ENCODE measurements at places on chromosomes 5 and 9.

- no peak for DNase-seq
These were observed 13.2 kb downstream of the VAV2 start for GRCh38 chr9:133978899-133979272.

DNA sequence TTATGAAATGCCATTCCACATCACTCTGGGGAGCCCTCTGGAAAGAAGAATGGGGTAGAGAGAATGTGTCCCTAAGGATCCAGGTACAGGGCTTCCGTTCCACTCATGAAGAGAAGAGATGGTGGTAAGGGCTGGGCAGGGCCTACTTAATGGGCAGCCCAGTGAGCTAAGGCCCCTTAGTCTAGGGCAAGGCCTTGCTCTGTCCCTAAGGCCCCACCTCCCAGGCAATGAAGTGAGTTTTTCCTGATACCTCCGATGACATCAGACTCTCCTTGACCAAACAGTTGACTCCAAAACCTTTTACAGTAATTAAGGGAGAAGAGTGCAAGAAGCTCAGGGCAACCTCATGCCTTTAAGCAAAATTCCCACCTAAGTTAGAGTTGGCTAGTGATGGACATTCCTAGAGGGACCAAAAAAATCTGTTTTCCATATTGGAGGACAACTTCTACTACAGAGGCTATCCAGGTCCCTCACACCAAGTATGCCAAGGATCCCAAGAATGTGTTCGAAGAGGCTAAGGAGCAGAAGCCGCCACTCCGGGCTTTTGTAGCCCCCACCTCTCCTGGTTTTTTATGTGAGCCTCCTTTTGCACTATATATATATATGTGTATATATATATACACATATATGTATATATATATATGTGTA, 5.9 kb downstream of the KLF9 start:
- no peak for DNase-seq

DNA sequence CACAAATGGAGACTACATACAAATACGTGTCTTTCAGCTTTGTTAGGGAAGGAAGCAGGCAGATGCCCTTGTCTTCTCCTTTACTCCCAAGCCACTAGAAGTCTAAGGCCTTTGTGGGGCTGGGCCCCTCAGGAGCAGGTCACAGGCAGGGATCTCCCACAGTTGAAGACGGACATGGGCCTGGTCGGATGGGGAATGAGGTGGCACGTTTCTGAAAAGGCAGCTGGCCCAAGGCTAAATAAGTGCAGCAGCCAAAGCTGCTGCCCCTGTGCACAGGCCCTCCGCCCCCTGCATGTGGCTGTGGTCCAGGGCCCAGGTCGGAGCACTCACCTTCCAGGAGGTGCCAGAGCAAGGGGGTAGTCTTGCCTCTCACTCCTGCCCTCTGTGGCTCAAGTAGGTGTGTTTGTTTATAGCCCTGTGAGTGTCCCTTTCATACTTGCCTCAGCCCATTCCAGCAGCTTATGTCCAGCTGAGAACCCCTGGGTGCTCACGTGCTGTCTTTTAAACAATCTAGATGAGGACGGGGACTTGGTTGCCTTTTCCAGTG, 1.8 kb downstream of the SQSTM1 start:
- DNase-seq, result no peak

- no peak for DNase-seq
These were observed 3.4 kb upstream of the GALNT12 start for GRCh38 chr9:98804083-98804482.
